ENCODE measurements at places on chromosomes 16 and 17.
A peak's percentile ranks its signal among the peaks of the same experiment; 100 is the strongest.

- no peak for DNase-seq
Observed at GRCh38 chr17:76356803-76357456, 3.2 kb upstream of the PRPSAP1 start.

DNA sequence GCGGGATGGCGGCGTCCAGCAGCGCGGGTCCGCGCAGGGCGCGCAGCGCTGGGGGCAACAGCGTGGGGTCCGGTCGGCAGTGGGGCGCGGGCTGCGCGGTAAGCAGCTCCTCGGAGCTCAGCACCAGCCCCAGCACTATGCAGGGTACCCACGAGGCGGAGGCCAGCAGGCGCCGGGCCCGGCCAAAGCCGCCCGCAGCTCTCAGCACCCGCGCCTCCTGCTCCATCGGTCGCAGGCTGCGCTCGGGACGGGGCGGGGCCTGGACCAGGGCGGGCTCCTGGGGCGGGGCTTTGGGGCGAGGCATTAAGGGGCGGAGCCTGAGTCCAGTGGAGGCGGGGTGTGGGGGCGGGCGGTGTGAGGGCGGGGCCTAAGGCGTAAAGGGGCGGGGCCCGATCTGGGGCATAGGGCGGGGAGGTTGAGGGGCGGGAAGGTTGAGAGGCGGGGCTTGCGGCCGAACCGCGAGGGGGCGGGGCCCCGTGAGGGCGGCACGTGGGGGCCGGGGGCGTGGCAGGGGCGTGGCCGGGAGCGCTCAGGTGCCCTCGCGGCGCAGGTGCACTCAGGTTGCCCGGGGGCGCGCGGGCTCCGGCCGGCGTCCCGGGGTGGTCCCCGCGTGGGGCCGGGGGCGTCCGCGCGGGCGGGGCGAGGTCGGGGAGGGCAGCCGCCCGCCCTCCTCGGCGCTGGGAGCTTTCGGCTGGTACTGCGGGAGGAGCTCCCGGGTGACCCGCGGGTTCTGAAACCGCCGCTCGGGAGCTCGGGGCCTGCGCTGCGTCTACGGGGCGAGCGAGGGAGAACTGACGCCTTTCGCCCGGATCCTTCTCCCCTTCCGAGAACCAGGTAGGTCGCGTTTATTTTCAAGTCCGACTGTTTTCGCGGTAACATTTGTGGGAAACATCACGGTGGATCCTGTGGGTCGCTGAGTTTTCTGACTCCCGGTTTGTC, 1.4 kb upstream of the SLC22A31 start:
- peak; percentile 88 for DNase-seq

DNA sequence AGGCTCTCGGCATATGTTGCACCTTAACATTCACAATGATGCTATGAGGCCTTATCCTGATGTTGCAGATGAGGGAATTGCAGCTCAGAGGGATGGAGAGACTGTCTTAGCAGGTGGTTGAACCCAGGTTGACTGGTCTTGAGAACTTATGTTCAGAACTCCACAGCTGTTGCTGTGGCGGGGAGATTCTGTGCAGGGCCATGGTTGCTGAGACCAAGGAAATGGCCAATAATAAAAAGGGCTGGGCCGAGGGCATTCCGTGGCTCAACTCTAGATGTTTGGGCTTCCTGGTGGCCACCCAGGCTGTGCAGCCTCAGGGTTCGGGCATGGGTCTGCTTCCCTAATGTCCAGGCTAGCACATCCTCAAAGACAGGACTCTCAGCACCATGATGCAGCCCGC, 5.9 kb downstream of the KSR1 start:
- DNase-seq: no peak

- DNase-seq: peak; percentile 85
Observed at GRCh38 chr17:81142301-81143199, 22.8 kb upstream of the PVALEF start.

GRCh38 chr16:18969050-18969854, 14.5 kb upstream of the TMC7 start:
- peak; percentile 79 for DNase-seq

DNA sequence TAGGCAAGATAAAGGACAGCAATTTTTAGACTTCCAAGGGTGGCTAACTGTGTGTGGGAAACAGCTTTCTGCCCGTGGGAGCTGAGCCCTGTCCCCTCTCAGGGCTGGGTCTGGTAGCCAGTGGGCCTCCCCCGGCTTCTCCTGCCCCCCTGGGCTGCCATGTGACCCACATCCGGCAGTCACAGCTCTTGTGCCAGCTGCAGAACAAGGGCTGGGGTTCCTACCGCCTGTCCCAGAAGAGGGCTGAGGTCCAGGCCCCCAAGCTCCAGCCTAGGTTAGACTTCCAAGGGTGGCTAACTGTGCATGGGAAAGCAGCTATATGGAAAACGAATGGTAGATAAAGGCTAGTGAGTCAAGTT, 6.1 kb downstream of the GAST start:
- DNase-seq: no peak

DNA sequence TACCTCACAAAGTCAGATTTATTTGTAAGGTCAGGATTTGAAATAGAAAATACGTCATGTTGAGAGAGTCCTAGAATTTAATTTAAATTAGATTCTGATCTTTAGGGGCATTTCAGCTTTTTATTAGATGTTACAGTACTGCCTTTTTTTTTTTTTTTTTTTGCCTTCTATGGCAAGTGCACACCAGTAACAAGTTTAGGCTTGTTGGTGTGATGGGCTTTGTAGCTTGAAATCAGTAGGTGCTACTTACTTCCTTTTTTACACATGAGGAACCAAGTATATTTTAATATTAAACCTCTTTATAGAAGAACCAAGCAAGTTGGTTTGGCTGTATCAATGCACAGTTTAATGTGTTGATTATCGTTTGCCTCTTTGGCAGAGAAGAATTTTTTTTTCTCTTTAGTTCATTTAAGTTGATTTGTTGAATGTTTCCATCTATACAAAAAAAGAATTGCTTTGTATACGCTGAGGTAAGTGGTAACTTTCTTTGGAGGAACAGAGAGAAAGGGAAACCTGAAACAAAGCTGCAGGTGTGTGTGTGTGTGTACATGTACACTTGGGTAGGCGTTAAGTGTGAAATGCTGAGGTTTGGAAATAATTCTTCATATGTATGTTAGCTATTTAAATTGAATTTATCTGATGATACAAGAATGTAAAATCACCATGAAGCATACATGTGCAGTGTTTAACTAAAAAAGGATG, 15.7 kb downstream of the RBL2 start:
- no peak for DNase-seq

- DNase-seq: no peak
Observed at GRCh38 chr16:81167851-81168250, 70.6 kb upstream of the BCO1 start.

DNA sequence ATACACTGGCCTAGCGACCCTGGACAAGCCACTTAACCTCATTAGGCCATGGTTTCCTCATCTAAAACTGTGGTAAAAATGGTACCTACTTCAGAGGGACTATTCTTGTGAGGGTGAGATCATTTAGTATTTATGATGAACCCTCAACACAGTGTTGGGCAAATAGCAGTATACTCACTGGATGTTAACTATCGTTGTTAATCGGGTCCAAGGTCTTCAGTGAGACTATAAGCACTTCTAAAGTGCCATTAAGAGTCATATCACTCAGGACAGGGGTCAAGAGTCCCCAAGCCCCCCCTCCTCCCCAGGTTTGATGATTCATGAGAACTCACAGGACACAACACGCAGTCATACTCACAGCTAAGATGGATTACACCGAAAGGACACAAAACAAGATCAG, 11.0 kb downstream of the TK2 start:
- DNase-seq: no peak
